ENCODE measurements at places on chromosomes 13 and 19.
A peak's percentile ranks its signal among the peaks of the same experiment; 100 is the strongest.

GRCh38 chr13:100809856-100810255 lies 135.3 kb upstream of the TMTC4 start:
- no peak for DNase-seq

DNA sequence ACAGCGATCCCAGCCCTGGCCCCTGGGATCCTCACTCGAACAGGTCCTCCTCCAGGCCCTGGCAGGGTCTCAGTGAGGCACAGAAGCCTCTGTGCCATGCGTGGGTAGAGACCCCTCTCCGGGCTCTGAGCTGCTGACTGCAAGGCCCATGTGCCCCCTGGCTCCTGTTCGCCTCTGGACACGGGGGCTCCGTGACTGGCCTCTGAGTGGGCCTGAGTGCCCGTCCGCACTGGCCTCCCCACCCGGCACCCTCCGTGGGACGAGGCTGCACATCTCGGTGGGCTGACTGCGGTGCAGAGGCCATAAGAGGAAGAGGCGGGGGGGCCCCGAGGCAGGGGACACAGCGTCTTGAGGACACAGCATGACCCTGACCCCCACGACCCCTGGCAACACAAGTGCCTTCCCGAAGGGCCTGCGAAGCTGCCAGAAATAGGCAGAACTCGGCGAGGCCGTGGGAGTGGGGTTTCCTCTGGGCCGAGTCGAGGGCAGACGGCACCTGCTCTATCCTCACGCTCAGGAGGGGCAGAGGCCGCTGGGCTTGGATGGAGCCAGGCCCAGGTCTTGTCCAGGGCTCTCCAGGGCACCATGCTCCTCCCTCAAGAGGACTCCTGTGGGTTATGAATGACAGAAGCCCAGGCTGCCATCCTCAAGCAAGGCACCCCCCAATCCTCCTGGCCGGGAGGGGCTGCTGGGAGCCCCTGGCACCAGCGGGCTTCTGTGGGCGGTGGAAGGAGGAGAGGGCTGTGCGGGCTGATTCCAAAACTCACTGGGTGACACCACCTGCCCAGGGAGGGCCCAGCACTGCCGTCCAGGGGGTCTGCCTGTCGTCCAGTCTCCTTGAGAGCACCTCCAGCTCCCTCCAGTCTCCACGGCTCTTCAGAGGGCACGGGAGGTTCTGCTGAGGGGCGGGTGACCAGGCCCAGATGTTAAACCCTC lies 52.6 kb downstream of the RASA3 start:
- DNase-seq: no peak

- no peak for DNase-seq
These were observed 150.5 kb downstream of the COL4A1 start for GRCh38 chr13:110156301-110157049.

- peak; percentile 67 for DNase-seq
These were observed 45.5 kb downstream of the IER2 start for GRCh38 chr19:13195678-13196077.
